ENCODE measurements at places on chromosomes 6 and 20. TPM values are rescaled to one million over a fixed set of nuclear protein-coding genes. Genes with fewer than 3 reads are reported as not detected.

NOX3 gene
- not detected for total RNA-seq

PGC gene
- not detected for total RNA-seq

- DNase-seq, result no peak
These were observed 77.2 kb downstream of the CDC5L start for GRCh38 chr6:44464527-44465310.

DNA sequence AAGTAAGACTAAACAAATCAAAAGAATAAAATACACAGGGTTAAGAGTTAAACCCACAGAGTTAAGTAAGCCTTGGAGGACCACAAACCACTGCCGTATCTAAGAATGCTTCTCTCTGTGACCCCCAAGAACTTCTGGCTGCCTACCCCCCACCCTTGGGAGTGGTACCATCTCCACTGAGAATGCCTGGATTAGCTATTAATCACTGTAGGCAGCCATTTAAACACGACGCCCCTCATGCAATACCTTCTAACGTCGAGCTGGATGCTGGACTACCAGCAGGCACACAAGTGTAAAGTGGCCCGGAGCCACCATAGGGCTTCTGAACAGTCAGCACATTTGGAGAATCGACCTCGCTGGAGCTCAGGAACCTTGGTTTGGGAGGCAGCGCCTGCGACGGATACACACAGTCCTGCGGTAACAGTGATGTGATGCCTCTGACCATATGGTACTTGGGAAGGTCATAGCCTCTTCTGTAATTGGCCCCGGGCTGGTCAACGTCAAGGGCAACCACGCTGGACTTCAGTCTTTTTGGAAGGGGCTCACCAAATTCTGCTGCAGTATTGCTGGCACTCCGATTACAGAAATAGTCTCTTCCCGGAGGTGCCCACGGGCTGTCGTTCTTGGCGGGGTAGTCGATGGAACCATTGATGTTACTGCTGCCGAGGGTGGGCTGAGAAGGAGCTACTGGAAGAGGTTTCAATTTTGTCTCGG is 18.0 kb downstream of the ZNF217 start:
- no peak for DNase-seq

DNA sequence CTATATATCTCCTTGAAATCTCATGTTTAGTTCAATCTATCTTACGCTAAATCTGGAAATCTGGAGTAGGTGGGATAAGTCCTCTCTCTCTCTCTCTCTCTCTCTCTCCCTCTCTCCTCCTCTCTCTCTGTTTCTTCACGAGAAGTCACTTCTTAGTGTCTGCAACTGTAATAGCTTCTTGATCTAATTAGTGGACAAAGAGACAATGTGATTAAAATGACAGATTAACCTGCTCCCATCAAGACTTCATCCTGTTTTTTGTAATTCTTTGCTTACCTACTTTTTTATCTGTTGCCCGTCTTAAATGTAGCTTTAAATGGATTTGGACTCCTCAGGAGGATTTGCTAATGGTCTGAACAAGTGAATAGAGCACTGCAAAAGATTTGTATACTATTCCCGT is 2.5 kb upstream of the FYN start:
- no peak for DNase-seq

All from NCI-H460 (cell line).